ENCODE measurements at places on chromosomes 1 and 21.

DNA sequence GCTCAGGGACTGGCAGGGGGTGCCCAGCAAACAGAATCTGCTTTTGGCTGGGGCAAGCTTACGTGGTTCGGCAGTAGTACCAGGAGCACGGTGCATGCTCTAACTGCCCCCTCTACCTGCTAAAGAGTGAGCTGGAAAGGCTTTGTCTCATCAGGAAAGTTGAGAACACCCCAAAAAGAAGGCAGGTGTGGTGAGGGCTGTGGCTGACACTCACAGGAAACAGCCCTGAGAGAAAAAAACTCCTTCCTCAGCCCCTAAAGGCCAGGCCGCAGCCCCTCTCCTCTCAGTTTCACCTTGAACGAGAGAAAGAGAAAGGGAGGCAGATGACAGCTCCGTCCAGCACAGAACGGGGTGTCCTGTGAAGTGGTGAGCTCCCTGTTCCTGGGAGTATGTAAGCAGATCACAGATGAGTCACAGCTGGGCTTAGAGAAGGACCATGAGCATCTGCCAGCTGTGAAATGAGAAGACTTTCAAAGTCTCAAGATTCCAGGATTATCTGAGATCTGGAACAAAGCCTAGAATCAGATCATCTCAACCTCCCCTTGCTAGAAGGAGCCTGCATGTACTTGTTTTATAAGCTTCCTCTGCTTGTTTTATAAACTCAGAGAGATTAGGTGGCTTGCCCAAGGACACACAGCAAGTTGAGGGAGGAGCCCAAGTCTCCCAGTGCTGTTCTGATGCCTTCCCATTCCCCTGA, 13.4 kb downstream of the LAPTM5 start:
- no peak for DNase-seq

GRCh38 chr1:10794724-10795275, 1.6 kb downstream of the CASZ1 start:
- no peak for DNase-seq

GRCh38 chr1:65059930-65060538, 88.0 kb upstream of the AK4 start:
- DNase-seq: no peak

- no peak for DNase-seq
Observed at GRCh38 chr1:66210635-66211244, 323.2 kb upstream of the SGIP1 start.

DNA sequence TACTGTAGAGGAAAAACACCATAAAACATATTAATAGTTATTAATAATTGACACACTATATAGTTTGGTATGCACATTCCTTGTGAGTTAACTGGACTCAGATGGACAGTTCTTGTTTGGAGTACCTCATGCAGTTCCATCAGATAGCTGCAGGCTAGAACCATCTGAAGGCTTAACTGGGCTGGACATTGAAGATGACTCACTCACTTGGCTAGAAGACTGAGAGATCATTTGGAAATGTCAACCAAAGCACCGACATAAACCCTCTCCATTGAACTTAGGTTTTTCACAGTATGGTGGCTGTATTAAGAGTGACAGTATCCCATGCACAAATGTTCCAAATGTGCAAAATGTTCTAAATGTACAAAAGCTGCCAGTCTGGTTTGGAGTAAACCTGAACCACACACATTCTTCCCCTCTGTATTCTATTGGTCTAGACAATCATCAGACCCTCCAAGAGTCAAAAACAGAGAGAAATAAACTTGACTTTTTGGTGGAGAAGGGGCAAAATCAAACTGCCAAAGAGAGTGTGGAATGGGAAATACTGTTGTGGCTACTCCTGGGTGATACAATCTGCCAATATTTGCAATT, 708.4 kb downstream of the KCNT2 start:
- DNase-seq: no peak

DNA sequence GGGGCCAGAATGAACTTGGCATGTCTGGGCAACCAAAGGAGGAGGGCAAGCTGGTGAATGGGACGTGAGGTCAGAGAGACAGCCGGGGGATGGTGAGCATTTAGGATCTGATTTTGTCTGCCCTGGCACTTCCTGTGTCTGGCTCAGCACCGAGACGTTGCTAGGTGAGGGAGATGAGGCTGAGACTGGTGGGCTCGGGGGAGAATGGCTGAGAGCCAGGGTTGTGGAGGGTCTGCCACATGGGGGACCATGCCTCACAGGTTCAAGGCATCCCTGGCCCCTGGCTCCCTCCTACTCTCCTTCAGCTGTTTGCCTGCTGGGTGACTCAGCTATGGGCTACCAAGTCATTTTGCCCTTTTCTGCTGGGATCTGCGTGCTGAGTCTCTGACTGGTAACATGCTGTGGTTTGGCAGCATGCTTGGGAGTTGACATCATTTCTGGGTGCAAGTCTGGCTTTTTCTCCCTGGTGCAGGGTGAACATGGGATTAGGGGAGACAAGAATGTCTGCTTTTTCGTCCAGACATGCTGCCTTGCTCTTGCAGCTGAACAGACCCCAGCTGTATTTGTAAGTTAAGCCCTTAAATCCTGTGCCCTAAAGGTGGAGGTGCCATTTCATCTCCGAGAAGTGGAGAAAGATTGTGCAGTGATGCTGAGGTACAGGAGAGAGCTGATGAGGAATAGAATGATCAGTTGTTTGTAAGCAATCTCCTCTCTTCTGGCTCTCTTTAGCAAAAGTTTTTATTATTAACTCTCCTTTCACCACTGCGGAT, 17.6 kb downstream of the GALNT2 start:
- DNase-seq: peak; percentile 46

GRCh38 chr1:59699227-59699847, 115.4 kb upstream of the HOOK1 start:
- DNase-seq: no peak

GRCh38 chr1:21861602-21862429, 49.8 kb downstream of the LDLRAD2 start:
- no peak for DNase-seq

DNA sequence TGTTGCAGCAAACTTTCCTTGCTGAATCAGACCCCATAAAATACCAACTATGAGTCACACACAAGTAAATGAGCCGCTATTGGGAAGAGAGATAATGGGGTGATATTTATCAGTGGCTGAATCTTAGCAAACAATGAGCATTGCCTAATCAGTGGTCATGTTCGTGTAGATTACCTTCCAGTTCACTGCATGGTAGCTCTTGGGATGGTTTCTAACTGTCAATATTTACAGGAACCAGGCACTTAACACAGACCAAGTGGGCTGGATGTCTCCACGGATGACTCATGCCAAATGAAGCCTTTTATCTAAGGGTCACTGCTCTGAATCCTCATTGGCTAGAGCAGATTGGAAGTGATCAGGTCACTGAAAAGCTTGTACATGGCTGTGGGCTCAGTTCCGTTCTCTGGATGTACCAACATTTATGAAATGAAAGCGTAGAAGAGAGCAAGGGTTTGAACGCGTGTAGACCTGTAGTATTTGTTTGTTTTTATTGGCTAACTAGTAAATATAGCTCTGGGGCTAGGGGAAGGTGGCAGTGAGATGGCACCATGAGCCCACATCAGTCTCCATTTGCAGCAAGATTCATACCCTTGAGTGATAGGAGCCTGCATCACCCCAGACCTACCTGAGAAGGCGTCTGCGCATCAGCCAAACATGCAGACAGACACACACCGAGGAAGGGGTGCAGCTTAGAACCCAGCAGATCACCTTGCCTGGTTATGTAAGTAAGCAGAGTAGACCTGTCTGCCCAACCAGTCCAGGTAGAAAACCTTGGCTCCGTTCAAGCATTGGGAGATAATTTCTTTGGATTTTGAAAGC, 153.3 kb downstream of the TOMM20 start:
- no peak for DNase-seq

GRCh38 chr1:203670594-203670993, 44.0 kb downstream of the ATP2B4 start:
- no peak for DNase-seq

DNA sequence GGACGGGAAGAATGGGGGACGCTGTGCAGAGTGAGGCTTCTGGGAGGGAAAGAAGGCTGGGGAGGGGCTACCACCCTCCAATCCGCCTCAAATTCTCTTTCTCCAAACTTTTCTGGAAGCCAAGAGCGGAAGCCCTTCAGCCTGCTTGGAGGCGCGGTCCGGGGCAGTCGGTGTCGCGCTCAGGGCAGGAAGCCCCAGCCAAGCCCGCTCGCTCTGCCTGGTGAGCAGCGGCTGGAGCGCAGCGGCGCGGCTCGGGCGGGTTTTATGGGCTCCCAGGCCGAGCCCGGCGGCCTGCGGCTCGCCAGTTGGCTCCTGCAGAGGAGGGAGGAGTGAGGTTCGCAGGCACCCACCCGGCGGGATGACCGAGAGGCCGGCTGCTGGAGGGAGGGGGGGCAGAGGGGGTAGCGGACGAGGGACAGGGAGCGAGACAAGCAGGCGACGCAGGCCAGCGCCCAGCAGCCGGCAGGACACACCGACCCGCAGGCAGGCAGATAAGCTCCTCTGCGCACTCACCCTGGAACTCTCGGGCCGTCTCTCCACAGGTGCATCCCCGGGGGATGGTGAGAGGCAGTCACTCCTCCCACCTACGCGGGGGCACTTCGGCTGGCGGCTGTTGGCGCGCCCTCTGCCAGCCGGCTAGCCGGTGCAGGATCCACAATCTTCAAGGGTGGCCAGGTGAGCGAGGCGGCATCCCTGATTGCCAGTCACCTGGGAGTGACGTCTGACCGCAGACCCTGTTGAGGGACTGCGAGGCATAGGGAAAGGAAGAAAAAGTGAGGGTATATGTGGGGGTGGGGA, at the start of gene AVPR1B:
Gene AVPR1B, minus strand, starts transcription at position 238 of the 798 bp plus-strand sequence. CDS start 498 bp downstream, outside the sequence.
- no peak for DNase-seq

DNA sequence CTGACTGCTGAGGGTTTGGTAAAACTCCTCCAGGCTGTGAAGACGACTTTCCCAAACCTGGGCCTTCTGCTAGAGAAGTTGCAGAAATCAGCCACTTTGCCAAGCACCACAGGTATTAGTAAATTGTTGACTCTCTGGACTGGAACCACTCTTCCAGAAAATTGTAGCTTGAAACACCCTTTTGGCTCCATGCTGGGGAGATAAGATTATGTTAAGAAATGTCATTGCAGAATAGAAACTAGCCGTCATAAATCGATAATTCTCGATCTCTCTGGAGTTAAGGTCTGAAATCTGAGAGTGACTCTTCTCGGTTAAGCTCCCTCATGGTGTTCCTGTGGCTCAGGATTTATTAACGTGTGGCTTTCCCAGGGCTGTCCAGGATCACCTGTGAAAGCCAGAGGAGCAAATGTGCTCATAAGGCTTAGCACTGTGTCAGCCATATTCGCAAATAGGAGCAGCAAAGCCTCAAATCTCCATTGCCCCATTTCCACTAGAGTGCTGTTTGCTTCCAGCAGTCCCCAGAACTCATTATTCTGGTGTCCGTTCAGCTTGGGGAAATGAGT, 54.6 kb downstream of the ZBTB40 start:
- no peak for DNase-seq

DNA sequence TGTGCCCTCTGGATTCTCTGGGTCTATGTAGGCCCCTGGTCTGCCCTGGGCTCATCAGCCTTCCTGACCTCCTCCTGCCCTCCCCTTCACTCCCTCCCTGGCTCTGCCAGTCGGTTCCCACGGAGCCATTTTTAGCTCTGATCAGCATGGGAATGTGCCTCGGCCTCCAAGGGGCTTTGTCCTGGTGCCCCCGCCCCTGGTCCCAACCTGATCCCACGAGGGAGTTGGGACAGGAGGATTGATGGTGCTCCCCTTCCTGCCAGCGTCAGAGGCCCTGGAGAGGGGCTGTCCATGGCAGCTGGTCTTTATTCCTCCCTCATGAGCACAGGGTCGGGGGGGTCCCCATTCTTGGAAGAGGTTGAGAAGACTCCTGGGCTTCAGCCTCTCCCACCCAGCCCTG, 24.9 kb downstream of the ETNK2 start:
- no peak for DNase-seq

GRCh38 chr1:187038784-187039183, 210.0 kb downstream of the PLA2G4A start:
- DNase-seq: no peak

- DNase-seq: no peak
Observed at GRCh38 chr1:218383681-218384080, 38.5 kb downstream of the TGFB2 start.

GRCh38 chr1:186531561-186532165, 70.7 kb upstream of the PDC start:
- no peak for DNase-seq

GRCh38 chr1:193411714-193412113, 225.3 kb upstream of the B3GALT2 start:
- DNase-seq: no peak

- no peak for DNase-seq
Observed at GRCh38 chr1:35876988-35877387, 6.0 kb upstream of the AGO1 start.

DNA sequence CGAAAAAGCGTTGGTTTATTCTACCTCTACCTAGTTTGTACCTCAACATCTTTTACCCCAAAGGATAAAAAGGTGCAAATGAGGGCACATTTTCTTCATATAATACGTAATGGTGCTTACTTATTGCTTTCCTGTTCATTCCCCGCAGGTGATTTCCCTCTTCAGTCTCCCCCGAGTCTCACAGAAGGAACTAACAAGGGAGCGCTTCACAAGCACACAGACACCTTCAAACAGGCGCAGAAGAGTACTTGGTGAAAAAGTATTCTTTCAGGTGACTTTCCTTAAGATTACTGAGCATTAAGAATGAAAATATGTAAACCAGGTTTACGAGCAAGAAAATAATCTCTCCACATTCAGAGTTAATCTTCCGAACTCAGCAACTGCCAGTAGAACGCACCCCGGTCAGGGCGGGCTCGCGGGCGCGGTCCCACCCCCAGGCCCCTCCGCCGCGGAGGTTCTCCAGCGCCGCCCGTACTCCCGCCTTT, 511 bp upstream of the RABGAP1L start:
- DNase-seq: no peak

- no peak for DNase-seq
Observed at GRCh38 chr1:235874261-235874660, 7.6 kb upstream of the LYST start.

DNA sequence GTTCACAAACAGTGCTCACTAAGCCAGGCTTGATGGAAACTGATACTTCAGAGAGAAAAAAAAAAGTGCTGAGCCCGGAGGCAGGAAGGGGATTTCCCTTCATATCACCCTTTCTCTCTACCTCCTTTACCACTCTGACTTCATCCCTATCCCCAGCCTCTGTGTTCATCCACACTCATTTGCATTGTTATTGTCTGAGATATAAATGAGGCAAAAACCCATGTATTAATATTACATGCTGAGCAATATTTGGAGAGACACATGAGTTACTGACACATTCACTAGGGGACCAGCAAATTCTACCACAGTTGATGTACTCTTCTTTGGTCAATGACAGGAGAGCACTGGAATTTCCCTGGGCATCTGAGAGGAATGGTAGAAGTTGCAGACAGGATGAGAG, 175.8 kb downstream of the TNFSF18 start:
- DNase-seq: no peak

- DNase-seq: no peak
Observed at GRCh38 chr1:53620061-53620855, 118.7 kb downstream of the GLIS1 start.

GRCh38 chr1:186849271-186849671, 20.5 kb downstream of the PLA2G4A start:
- no peak for DNase-seq

All from omental fat pad (tissue), 4 donors.